Endodermal cell (in vitro differentiated cells): ENCODE measurements at places on chromosomes 4 and X. TPM values are rescaled to one million over a fixed set of nuclear protein-coding genes. Genes with fewer than 3 reads are reported as not detected.

The PABPC1L2A gene
- total RNA-seq, result 0.31 to 0.65 TPM (median 0.49 TPM) in 3 replicates

The PPAT gene
- 51.3 and 53.1 TPM in 2 replicates for total RNA-seq

DNA sequence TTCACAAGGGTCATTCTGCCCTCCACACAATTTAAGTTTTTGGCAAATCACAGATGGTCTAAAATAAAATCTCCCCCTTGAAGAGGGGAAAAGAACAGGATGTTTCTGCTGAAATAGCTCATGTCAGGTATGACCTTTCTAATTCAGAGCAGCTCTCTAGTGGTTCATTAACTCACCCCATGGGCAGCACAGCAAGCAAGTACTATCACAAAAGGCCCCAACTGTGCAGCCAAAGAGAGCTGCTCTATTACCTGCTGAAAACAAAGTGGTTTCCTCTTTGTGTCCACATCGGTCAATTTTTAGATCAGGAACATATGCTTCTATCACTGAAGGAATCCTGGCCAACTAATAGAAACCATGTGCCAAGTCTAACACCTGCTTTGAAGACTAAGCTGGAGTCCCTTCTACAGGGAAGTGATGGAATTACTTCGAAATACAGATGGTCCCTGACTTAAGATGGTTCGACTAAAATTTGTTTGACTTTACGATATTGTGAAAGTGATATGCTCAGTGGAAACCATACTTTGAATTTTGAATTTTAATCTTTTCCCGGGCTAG lies 164.3 kb downstream of the ENOX2 start:
- no peaks in the 10 kb centered on the region for H3K27me3 ChIP-seq
- H3K4me3 ChIP-seq, result no peak overlapping the region
- no peaks in the 10 kb centered on the region for H3K4me1 ChIP-seq
- peak; percentile 69 for DNase-seq

DNA sequence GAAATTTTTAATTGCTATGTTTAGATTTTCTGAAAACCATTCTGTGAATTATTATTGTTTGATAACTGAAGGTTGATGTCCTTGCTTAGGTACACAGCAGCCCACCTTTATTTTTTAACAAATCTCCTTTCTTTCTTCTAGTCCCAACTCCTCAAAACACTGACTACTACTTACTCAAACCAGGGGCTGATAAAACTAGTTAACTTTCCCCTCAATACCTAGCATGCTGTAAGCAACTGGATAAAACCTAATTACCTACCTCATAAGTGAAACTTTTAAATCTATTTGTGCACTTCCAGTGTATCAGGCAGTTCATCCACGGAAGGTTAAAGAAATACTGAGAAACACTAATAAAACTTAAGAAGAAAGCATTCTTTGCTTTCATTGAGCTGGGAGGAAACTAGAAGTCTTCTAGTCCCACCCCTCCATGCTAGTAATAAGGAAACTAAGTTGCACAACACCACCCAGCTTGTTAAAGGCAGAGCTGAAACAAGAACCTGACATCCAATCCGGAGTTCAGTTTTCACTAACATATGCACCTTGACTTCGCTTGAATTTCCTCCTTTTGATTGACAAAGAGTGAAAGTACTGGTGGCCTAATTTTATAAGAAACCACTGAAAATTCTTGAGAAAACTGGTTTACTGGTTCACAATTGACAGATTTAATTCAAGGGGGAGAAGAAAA lies 180.2 kb upstream of the TET2 start:
- no peaks in the 10 kb centered on the region for H3K36me3 ChIP-seq
- DNase-seq, result no peak
- no peaks in the 10 kb centered on the region for H3K4me1 ChIP-seq
- H3K27me3 ChIP-seq, result peaks cover 12% of the 10 kb centered on the region

GRCh38 chrX:31872007-31872406 lies 800.2 kb upstream of the FTHL17 start:
- H3K27ac ChIP-seq, result peak overlapping the region; percentile 2
- H3K27me3 ChIP-seq, result no peaks in the 10 kb centered on the region
- H3K36me3 ChIP-seq, result no peaks in the 10 kb centered on the region
- H3K4me3 ChIP-seq, result no peak overlapping the region

GRCh38 chrX:118644378-118644777 lies 83.0 kb upstream of the IL13RA1 start:
- DNase-seq, result no peak
- H3K4me1 ChIP-seq, result no peaks in the 10 kb centered on the region
- no peaks in the 10 kb centered on the region for H3K27me3 ChIP-seq
- no peak overlapping the region for H3K4me3 ChIP-seq
- H3K27ac ChIP-seq, result no peak overlapping the region
- H3K36me3 ChIP-seq, result no peaks in the 10 kb centered on the region

GRCh38 chrX:103151799-103152198 lies 58.9 kb upstream of the NXF3 start:
- H3K36me3 ChIP-seq, result no peaks in the 10 kb centered on the region
- no peaks in the 10 kb centered on the region for H3K27me3 ChIP-seq
- DNase-seq, result no peak
- H3K27ac ChIP-seq, result peak overlapping the region; percentile 79
- no peaks in the 10 kb centered on the region for H3K4me1 ChIP-seq

GRCh38 chr4:70746179-70746839 lies 24.5 kb downstream of the RUFY3 start:
- H3K4me3 ChIP-seq, result no peak overlapping the region
- no peaks in the 10 kb centered on the region for H3K36me3 ChIP-seq
- H3K27me3 ChIP-seq, result no peaks in the 10 kb centered on the region
- H3K4me1 ChIP-seq, result peaks cover 8% of the 10 kb centered on the region
- H3K27ac ChIP-seq, result no peak overlapping the region
- no peak for DNase-seq

- no peak overlapping the region for H3K4me3 ChIP-seq
- H3K27me3 ChIP-seq, result no peaks in the 10 kb centered on the region
Observed at GRCh38 chr4:40536032-40536431, 93.6 kb downstream of the RBM47 start.

GRCh38 chrX:132758759-132759158 lies 199.7 kb downstream of the HS6ST2 start:
- H3K27ac ChIP-seq, result no peak overlapping the region
- H3K4me3 ChIP-seq, result no peak overlapping the region
- H3K4me1 ChIP-seq, result no peaks in the 10 kb centered on the region
- no peaks in the 10 kb centered on the region for H3K36me3 ChIP-seq
